ENCODE measurements at places on chromosomes 12 and 14.
A peak's percentile ranks its signal among the peaks of the same experiment; 100 is the strongest.

DNA sequence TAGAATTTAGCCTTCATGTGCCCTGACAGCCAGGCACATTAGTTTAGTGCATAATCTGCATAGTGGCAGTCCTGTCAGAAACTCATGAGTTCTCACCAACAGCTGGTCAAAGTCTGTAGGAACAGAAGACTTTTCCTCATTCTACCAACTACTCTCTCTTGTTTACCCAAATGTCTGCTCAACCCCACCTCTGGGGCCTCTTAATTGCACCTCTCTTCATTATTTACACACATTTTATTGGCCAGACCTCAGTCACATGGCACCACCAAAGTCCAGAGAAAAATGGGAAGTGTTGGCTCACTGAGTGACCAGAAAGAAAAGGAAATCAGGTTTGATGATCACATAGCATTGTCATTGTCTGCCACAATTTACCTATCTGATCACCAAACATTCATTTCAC, 114.6 kb upstream of the PLXNC1 start:
- H3K4me1 ChIP-seq = peaks cover 15% of the 10 kb centered on the region
- no peak overlapping the region for H3K4me3 ChIP-seq
- H3K36me3 ChIP-seq = no peaks in the 10 kb centered on the region
- DNase-seq = no peak
- no peaks in the 10 kb centered on the region for H3K27me3 ChIP-seq

DNA sequence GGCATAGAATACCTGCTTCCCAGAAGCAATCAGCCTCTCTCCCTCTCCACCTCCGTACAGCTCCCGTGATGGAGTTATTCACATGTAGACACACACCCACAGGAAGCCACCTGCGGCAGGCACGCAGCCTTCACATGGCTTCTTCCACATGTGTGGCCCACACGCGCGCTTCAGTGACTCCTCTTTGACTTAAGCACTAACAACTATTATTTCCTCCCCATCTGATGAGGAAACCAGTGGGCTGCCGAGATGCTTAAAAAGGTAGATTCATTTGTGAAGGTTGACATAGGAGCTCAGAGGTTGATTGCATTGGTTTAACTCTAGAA, 69.3 kb downstream of the PRMT8 start:
- no peak for DNase-seq
- H3K36me3 ChIP-seq = no peaks in the 10 kb centered on the region
- H3K27ac ChIP-seq = no peak overlapping the region
- no peak overlapping the region for H3K4me3 ChIP-seq

GRCh38 chr14:52325630-52326029, 11.5 kb downstream of the PTGER2 start:
- peaks cover 10% of the 10 kb centered on the region for H3K4me1 ChIP-seq
- DNase-seq = no peak
- H3K4me3 ChIP-seq = no peak overlapping the region
- H3K36me3 ChIP-seq = no peaks in the 10 kb centered on the region
- no peaks in the 10 kb centered on the region for H3K27me3 ChIP-seq
- H3K27ac ChIP-seq = no peak overlapping the region

- no peak overlapping the region for H3K4me3 ChIP-seq
- peaks cover 23% of the 10 kb centered on the region for H3K4me1 ChIP-seq
- no peaks in the 10 kb centered on the region for H3K36me3 ChIP-seq
- H3K27ac ChIP-seq = no peak overlapping the region
- no peak for DNase-seq
Measured at GRCh38 chr14:22428700-22429291, 160.2 kb downstream of the DAD1 start.

- no peaks in the 10 kb centered on the region for H3K27me3 ChIP-seq
- H3K4me1 ChIP-seq = peaks cover 32% of the 10 kb centered on the region
- peak overlapping the region; percentile 85 for H3K4me3 ChIP-seq
- H3K36me3 ChIP-seq = peaks cover 4% of the 10 kb centered on the region
Measured at GRCh38 chr12:107761502-107761904, 566 bp upstream of the PRDM4 start.

- no peaks in the 10 kb centered on the region for H3K4me1 ChIP-seq
- H3K36me3 ChIP-seq = no peaks in the 10 kb centered on the region
Measured at GRCh38 chr12:90978117-90978770, 23.3 kb upstream of the CCER1 start.

DNA sequence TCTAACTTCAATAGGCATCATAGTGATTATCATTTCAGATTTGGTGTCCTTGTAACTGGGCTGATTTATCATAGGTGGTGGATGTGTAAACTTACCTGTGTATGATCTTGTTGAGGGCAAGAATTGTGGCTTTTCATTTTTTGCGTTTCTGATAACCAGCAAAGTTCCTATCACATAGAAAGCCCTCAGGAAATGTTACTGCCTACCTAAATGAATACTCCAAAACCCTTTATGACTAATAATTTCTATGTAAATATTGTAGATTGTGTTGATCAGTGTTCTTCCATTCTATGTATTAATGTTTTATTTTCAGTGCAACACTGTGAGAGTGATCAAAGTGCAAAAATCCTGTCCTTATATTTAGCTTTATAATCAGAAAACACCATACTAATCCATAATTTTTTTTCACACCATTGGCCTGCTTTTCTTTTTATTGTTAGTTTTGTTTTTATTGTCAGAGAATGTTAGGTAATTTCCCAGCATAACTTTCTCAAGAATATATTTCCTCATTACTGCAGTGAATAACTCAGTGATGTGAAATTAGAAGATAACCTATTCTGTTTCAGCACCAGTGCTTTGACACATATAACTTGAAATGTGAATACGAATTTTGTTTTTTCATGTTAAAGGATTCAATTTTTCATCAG, 94.1 kb downstream of the GPHN start:
- H3K4me3 ChIP-seq = no peak overlapping the region
- no peak overlapping the region for H3K27ac ChIP-seq
- no peaks in the 10 kb centered on the region for H3K27me3 ChIP-seq

DNA sequence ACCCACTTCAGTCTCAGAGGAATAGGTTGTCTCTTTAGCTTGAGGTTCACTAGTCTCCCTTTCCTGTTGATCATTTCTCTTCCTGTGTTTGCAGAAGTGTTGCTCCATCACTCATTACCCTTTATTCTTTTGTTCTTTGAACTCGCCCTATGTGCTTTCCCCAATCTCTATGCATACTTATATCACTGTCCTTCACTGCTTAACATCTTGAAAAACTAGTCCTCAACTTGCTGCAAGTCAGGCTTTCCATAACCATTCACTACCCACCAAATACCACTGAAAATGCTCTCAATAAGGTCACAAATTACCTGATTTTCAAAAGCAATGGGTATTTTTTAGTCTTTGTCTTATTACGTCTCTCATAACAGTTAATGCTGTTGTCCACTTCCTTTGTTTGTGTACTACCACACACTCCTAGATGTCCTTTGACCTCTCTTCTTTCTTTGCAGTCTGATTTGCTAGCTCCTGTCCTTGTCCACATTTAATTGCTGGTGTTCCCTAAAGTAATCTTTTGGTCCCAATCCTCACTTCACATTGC, 80.8 kb downstream of the RIC8B start:
- H3K27me3 ChIP-seq = no peaks in the 10 kb centered on the region
- DNase-seq = peak; percentile 94
- peaks cover 5% of the 10 kb centered on the region for H3K36me3 ChIP-seq

DNA sequence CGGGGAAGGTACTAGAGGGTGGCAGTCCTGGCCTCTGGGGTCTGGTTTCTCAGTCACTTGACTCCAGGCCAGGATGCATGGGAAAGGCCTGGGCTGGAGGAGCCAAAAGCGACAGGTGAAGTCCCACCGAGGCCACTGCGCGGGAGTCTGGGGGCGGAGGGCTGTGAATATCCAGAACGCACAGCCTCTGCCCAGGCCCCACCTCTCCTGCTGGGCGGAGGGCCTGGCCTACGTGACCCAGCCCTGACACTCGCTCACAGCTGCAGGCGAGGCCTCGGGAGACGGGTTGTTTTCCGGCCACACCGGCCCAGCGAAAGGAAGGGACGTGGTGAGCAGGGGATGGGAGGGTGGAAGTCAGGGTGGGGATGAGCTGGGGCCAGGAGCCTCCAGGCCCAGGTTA, 91.2 kb downstream of the RFLNA start:
- no peaks in the 10 kb centered on the region for H3K27me3 ChIP-seq
- no peak overlapping the region for H3K27ac ChIP-seq
- H3K36me3 ChIP-seq = peaks cover 34% of the 10 kb centered on the region
- H3K4me1 ChIP-seq = peaks cover 32% of the 10 kb centered on the region
